ENCODE measurements at places on chromosomes 11 and 22.

GRCh38 chr11:10405865-10406592 is 49.0 kb upstream of the AMPD3 start:
- H3K4me1 ChIP-seq, result peaks cover 14% of the 10 kb centered on the region
- no peaks in the 10 kb centered on the region for H3K36me3 ChIP-seq
- DNase-seq, result peak; percentile 92
- no peaks in the 10 kb centered on the region for H3K27me3 ChIP-seq
- no peak overlapping the region for H3K4me3 ChIP-seq

DNA sequence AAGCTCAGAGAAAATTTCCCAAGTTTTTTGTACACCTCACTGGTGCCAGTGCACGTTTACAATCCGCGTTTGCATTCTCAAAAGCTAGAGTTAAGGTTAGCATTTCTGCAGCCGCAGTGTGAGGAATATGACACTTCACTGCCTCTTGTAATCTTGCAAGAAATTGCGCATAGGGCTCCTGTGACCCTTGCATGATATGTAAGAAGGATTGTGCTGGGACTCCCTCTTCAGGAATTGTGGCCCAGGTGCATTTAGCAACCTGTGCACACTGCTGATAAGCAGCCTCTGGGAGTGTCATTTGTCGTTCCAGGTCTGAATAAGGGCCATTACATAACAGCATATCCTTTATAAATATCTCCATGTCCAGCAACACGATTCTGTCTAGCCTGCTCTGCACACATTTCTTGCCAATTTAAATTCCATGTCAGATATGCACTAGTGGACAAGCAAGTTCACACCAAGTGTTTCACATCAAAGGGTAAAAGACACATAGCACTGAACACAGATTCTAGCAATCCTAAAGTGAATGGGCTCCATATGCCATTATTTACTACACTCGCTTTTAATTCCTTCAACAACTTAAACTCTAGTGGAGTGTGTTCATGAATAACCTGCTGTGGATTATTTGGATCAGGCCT is 69.2 kb upstream of the INCENP start:
- H3K4me3 ChIP-seq, result no peak overlapping the region
- peak; percentile 34 for DNase-seq
- H3K4me1 ChIP-seq, result no peaks in the 10 kb centered on the region
- no peak overlapping the region for H3K27ac ChIP-seq
- H3K27me3 ChIP-seq, result peaks cover 15% of the 10 kb centered on the region

DNA sequence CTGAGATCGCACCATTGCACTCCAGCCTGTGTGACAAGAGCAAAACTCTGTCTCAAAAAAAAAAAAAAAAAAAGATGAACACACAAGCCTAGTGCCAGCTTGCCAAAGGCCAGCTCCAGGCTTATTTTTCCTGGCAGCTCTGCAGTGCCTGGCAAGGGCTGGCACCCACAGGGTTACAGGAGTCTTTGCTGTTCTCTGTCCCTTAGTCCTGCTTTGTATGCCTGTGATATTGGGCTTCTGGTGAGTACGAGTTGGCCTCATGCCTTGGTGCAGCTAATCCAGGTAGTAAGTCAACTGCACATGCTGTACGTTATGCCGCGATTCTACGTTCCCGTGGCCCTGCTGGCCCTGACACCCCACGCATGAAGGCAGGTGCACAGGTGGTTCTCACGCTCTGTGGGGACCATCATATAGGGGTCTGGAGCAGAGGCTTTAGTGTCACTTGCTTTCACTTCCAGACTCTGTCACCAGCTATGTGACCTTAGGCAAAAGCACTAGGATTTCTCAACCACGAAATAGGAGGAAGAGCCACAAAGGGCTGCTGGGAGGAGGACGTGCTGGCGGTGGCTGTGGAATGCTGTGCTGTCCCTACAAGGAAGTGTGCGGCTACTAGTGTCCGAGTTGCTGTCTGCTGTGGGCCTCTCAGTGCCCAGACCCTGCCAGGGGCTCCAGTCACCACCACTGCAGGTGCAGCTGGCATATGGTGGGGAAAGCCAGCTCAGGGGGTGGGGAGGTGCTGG is 21.4 kb upstream of the RASL10A start:
- no peak for DNase-seq
- H3K27ac ChIP-seq, result no peak overlapping the region
- no peaks in the 10 kb centered on the region for H3K4me1 ChIP-seq
- H3K27me3 ChIP-seq, result no peaks in the 10 kb centered on the region
- H3K4me3 ChIP-seq, result no peak overlapping the region
- peaks cover 50% of the 10 kb centered on the region for H3K36me3 ChIP-seq

- no peak overlapping the region for H3K27ac ChIP-seq
- peaks cover 27% of the 10 kb centered on the region for H3K4me1 ChIP-seq
- peaks cover 14% of the 10 kb centered on the region for H3K36me3 ChIP-seq
- no peaks in the 10 kb centered on the region for H3K27me3 ChIP-seq
Measured at GRCh38 chr11:72719551-72719950, 32.7 kb downstream of the ARAP1 start.

- DNase-seq, result no peak
- no peaks in the 10 kb centered on the region for H3K36me3 ChIP-seq
- no peaks in the 10 kb centered on the region for H3K4me1 ChIP-seq
- H3K4me3 ChIP-seq, result no peak overlapping the region
- no peak overlapping the region for H3K27ac ChIP-seq
Measured at GRCh38 chr11:21892736-21893564, 299.9 kb upstream of the ANO5 start.

GRCh38 chr11:8415195-8415594 is 151.5 kb upstream of the LMO1 start:
- no peak overlapping the region for H3K27ac ChIP-seq
- DNase-seq, result no peak
- no peaks in the 10 kb centered on the region for H3K27me3 ChIP-seq
- no peak overlapping the region for H3K4me3 ChIP-seq
- no peaks in the 10 kb centered on the region for H3K4me1 ChIP-seq
- no peaks in the 10 kb centered on the region for H3K36me3 ChIP-seq

- no peak for DNase-seq
- H3K36me3 ChIP-seq, result no peaks in the 10 kb centered on the region
- H3K27me3 ChIP-seq, result peaks cover 2% of the 10 kb centered on the region
- no peak overlapping the region for H3K4me3 ChIP-seq
- H3K4me1 ChIP-seq, result no peaks in the 10 kb centered on the region
- H3K27ac ChIP-seq, result no peak overlapping the region
Measured at GRCh38 chr22:32142600-32142999, 16.5 kb downstream of the C22orf42 start.

- DNase-seq, result peak; percentile 28
- no peaks in the 10 kb centered on the region for H3K4me1 ChIP-seq
- H3K27me3 ChIP-seq, result no peaks in the 10 kb centered on the region
- no peak overlapping the region for H3K27ac ChIP-seq
Measured at GRCh38 chr11:102061276-102061675, 14.0 kb downstream of the CFAP300 start.

DNA sequence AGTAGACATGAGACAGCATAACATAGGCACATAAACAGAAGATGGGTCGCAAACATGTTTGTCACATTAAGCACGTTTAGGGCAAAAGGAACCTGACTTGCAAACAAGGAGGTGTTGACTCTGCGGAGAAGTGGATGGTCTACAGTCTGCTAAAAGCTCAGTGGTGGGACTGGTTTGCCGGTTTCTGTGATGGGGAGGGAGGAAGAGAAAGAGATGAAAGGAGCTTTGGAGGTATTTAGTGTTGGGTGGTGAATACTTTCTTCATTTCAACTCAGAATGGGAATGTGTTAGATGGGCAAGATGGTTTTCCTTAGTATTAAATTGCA is 191.4 kb upstream of the SORL1-AS1 start:
- no peaks in the 10 kb centered on the region for H3K27me3 ChIP-seq
- peaks cover 3% of the 10 kb centered on the region for H3K4me1 ChIP-seq
- DNase-seq, result no peak
- H3K4me3 ChIP-seq, result no peak overlapping the region
- no peak overlapping the region for H3K27ac ChIP-seq

- no peak for DNase-seq
- H3K4me3 ChIP-seq, result no peak overlapping the region
- no peaks in the 10 kb centered on the region for H3K27me3 ChIP-seq
Measured at GRCh38 chr22:49198705-49199084, 629.0 kb downstream of the BRD1 start.

- no peaks in the 10 kb centered on the region for H3K36me3 ChIP-seq
- DNase-seq, result no peak
- H3K4me3 ChIP-seq, result no peak overlapping the region
- H3K27me3 ChIP-seq, result peaks cover 21% of the 10 kb centered on the region
Measured at GRCh38 chr11:134019500-134019899, 49.4 kb upstream of the JAM3 start.

GRCh38 chr22:39748877-39749276 is 144.7 kb downstream of the ENTHD1 start:
- DNase-seq, result peak; percentile 97
- H3K36me3 ChIP-seq, result no peaks in the 10 kb centered on the region
- H3K27ac ChIP-seq, result peak overlapping the region; percentile 63
- H3K4me3 ChIP-seq, result no peak overlapping the region
- peaks cover 22% of the 10 kb centered on the region for H3K27me3 ChIP-seq

GRCh38 chr11:113591117-113591516 is 115.0 kb downstream of the TMPRSS5 start:
- no peaks in the 10 kb centered on the region for H3K4me1 ChIP-seq
- no peak overlapping the region for H3K4me3 ChIP-seq
- no peak for DNase-seq
- no peaks in the 10 kb centered on the region for H3K36me3 ChIP-seq
- peaks cover 8% of the 10 kb centered on the region for H3K27me3 ChIP-seq

DNA sequence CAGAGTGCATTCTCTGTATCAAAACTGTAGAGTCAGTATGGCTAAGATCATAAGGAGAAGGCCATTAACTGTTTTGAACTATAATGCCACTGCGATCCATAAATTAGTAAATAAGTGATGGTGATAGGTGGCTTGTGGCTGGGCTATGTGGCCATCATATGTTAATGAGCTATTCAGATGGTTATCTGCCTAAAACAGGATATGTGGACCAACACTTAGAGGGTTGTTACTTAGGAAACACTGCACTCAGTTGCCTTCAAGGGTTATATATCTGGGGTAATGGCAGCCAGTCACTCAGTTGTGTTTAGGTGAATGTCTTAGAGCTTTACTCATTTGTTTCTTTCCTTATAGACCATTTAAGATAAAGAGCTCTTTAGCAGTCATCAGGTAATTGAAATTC is 66.0 kb downstream of the PPP2R1B start:
- no peak overlapping the region for H3K27ac ChIP-seq
- peaks cover 13% of the 10 kb centered on the region for H3K4me1 ChIP-seq
- no peaks in the 10 kb centered on the region for H3K27me3 ChIP-seq
- no peak overlapping the region for H3K4me3 ChIP-seq
- peaks cover 18% of the 10 kb centered on the region for H3K36me3 ChIP-seq

DNA sequence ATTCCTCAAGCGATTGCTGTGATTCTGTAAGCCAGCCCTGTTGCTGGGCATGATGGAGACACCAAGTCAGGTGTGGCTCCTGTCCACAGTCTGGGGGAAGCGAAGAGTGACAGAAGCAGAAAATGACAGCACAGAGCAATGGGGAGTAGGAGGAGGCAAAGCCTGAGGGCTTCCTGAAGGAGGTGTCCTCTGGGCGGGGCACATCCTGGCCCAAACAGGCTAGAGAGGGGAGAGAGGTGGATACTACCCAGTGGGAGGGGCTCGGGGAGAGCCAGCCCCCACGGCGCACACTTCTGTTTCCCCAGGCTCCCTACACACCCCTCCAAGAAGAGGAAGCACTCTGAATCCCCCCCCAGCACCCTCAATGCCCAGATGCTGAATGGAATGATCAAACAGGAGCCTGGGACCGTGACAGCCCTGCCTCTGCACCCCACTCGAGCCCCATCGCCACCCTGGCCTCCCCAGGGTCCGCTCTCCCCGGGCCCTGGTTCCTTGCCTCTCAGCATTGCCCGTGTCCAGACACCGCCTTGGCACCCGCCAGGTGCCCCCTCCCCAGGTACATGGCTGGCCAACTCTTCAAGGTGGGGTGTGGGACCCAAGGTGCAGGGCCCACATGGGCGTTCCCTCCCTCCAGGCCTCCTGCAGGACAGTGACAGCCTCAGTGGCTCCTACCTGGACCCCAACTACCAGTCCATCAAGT is 18.9 kb downstream of the MYRF start:
- H3K4me1 ChIP-seq, result peaks cover 10% of the 10 kb centered on the region
- no peaks in the 10 kb centered on the region for H3K27me3 ChIP-seq
- H3K36me3 ChIP-seq, result no peaks in the 10 kb centered on the region
- H3K27ac ChIP-seq, result no peak overlapping the region
- DNase-seq, result no peak

DNA sequence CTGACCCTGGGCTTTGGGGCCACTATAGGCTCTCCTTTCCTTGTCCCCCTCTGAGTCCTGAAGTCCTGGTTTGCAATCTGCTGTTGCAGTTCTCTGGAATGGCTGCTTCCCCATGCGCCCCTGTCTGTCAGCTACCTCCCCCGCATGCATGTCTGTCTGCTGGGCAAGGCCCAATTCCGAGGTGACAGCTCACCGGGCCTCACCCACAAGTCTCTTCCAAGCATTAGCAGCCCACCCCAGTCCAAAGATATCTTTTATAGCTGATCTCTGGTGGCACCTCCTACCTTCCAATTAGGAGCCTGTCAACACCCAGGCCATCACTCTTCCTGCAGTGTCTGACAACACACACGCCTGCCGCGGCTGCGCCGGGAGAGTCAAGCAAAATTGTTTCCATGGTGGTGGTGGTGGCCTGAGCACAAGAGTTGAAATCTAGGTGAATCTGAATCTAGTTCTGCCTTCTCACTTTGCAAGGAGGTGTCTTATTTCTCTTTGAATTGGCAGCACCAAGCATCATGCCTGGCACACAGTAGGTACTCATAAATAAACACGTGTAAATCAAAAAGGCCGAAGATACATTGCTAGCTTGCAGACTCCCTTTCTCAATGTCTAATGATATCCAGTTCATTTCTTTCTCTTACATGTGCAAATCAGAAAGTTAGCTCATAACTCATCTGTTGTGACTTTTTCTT is 1.2 kb upstream of the LMO2 start:
- no peaks in the 10 kb centered on the region for H3K36me3 ChIP-seq
- H3K27ac ChIP-seq, result no peak overlapping the region
- H3K27me3 ChIP-seq, result peaks cover 31% of the 10 kb centered on the region
- DNase-seq, result no peak

- H3K4me1 ChIP-seq, result no peaks in the 10 kb centered on the region
- no peak overlapping the region for H3K4me3 ChIP-seq
- no peaks in the 10 kb centered on the region for H3K27me3 ChIP-seq
- no peaks in the 10 kb centered on the region for H3K36me3 ChIP-seq
- DNase-seq, result no peak
Measured at GRCh38 chr22:49353235-49353634, 474.4 kb downstream of the BRD1 start.

DNA sequence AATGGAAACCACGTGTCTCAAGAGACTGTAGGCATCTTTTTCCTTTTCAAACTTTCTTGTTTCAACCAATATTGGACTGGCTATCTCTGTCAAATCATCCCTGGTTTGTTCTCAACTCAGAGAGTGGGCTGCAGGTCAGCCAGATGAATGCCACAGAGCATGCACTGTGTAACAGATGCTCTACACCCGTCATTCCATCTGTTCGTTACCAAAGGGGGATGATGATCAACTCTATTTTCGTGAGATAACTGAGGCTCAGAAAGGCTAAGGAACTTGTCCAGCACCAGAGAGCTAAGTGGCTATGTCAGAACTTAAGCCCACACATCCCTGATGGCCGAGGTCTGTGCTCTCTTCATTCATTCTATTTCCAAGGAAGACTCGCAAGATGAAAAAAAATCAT is 42.1 kb downstream of the SLC1A2 start:
- no peak overlapping the region for H3K27ac ChIP-seq
- no peak for DNase-seq
- no peak overlapping the region for H3K4me3 ChIP-seq
- no peaks in the 10 kb centered on the region for H3K27me3 ChIP-seq
- peaks cover 4% of the 10 kb centered on the region for H3K4me1 ChIP-seq

Data from IMR-90 (cell line).